ENCODE measurements at places on chromosomes 7 and 10.
A peak's percentile ranks its signal among the peaks of the same experiment; 100 is the strongest.

- no peaks in the 10 kb centered on the region for H3K4me1 ChIP-seq
- no peak overlapping the region for H3K27ac ChIP-seq
- no peak overlapping the region for H3K4me3 ChIP-seq
- H3K36me3 ChIP-seq, result no peaks in the 10 kb centered on the region
Measured at GRCh38 chr10:6034371-6034770, 27.8 kb downstream of the IL2RA start.

DNA sequence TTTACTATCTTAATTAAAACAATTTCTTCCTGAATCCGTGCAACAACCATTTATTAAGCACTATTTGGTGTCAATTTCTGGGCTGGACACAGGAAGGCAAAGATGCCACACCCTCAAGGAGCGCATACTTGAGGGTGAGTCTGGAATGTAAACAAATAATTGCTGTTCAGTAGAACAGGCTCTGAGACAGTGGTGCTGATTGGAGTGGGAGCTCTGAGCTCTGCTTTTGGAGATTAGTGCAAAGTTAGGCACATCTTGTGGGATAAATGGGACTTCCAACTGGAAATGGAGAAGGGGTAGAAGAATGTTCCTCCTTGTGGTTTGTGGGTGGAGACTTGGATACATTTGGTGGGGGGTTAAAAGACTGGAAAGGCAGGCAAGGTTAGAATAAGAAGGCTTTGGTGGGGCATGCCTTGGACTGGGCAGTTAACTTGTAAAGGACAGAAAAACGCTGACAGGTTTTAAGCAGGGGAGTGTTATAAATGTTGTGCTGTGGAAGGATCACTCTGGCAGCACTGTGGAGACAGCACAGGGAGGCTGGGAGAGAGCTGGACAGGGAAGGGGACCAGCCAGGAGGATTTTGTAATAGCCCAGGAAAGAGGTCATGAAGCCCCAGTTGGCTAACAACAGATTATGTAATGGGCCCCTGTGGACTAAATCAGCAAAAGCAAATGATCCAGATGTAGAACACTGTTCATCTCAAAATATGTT is 80.7 kb downstream of the ZNF365 start:
- no peak overlapping the region for H3K27ac ChIP-seq
- no peaks in the 10 kb centered on the region for H3K4me1 ChIP-seq
- H3K36me3 ChIP-seq, result no peaks in the 10 kb centered on the region
- no peak for DNase-seq
- no peaks in the 10 kb centered on the region for H3K27me3 ChIP-seq

DNA sequence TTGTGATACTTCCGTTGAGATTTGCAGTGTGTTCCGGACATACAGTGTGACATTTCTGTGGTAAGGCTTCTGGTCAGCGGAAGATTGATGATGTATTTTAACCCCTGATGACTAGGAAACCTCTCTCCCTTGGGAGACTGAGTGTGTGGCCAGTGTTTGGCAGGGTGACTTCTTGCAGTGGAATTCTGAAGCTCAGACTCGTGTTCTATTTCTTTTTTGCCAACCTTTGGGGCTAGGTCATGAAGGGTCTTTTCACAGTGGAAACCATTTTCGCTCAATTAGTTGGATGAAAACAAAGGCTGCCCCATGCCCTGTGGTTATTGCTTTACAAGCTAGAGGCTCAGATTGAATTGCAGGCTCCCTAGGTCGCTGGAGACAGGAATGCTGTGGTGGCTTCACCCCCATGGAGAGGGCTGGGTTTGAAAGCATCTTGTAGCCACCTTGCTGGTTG is 288.9 kb downstream of the BBS9 start:
- no peaks in the 10 kb centered on the region for H3K27me3 ChIP-seq
- H3K36me3 ChIP-seq, result no peaks in the 10 kb centered on the region
- no peak overlapping the region for H3K27ac ChIP-seq
- no peak overlapping the region for H3K4me3 ChIP-seq
- H3K4me1 ChIP-seq, result no peaks in the 10 kb centered on the region
- no peak for DNase-seq

DNA sequence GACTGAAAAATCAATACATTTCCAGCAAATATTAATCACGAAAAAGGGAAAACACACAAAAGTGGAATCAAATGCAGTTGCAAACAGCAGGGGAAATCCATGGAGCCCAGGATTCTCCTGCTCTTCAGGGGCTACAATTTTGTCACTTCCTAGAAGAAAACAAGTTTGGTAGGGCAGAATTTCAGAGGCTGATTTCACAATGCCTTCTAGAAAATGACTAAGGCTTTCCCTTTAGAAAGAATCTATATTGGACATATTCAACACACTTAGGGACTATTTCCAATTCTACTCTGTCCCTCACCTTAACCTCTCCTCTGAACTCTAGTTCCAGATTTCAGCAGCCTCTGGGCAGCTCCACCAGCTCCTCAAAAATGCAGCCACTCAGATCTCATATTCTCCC is 111.3 kb downstream of the HECTD2 start:
- peak overlapping the region; percentile 13 for H3K27ac ChIP-seq
- no peaks in the 10 kb centered on the region for H3K36me3 ChIP-seq
- H3K4me3 ChIP-seq, result no peak overlapping the region
- peaks cover 4% of the 10 kb centered on the region for H3K4me1 ChIP-seq
- H3K27me3 ChIP-seq, result no peaks in the 10 kb centered on the region

GRCh38 chr10:72802763-72803505 is 90.6 kb upstream of the OIT3 start:
- no peak overlapping the region for H3K27ac ChIP-seq
- H3K27me3 ChIP-seq, result no peaks in the 10 kb centered on the region
- DNase-seq, result no peak
- H3K4me1 ChIP-seq, result no peaks in the 10 kb centered on the region
- H3K4me3 ChIP-seq, result no peak overlapping the region

GRCh38 chr10:34102893-34103506 is 712.1 kb downstream of the PARD3 start:
- peaks cover 6% of the 10 kb centered on the region for H3K4me1 ChIP-seq
- no peaks in the 10 kb centered on the region for H3K36me3 ChIP-seq
- no peaks in the 10 kb centered on the region for H3K27me3 ChIP-seq
- H3K27ac ChIP-seq, result no peak overlapping the region

- no peaks in the 10 kb centered on the region for H3K4me1 ChIP-seq
- H3K4me3 ChIP-seq, result no peak overlapping the region
- H3K27ac ChIP-seq, result no peak overlapping the region
Measured at GRCh38 chr7:43686991-43687390, 42.3 kb downstream of the COA1 start.

DNA sequence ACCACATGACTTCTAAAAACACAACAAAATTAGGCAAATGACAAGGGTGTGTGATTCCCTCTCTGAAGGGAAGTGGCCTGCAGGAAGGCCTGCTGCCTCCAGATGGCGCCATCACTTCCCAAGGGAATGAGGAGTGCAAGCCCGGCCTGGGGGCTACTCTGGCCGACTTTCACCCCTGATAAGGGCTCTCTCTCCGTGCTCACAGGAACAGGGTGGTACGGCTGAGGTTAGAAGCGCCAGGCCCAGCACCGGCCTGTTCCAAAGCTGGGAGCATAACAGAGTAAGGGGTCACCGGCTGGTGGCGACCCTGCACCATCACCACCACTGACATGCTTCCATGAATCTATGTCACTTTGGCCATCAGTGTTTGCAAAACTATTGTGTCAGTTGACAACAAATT is 13.1 kb downstream of the RBP3 start:
- H3K4me3 ChIP-seq, result no peak overlapping the region
- no peaks in the 10 kb centered on the region for H3K27me3 ChIP-seq
- H3K27ac ChIP-seq, result no peak overlapping the region
- H3K4me1 ChIP-seq, result no peaks in the 10 kb centered on the region

GRCh38 chr7:30162133-30162532 is 27.3 kb downstream of the MTURN start:
- no peaks in the 10 kb centered on the region for H3K27me3 ChIP-seq
- DNase-seq, result no peak
- no peak overlapping the region for H3K27ac ChIP-seq
- no peak overlapping the region for H3K4me3 ChIP-seq

DNA sequence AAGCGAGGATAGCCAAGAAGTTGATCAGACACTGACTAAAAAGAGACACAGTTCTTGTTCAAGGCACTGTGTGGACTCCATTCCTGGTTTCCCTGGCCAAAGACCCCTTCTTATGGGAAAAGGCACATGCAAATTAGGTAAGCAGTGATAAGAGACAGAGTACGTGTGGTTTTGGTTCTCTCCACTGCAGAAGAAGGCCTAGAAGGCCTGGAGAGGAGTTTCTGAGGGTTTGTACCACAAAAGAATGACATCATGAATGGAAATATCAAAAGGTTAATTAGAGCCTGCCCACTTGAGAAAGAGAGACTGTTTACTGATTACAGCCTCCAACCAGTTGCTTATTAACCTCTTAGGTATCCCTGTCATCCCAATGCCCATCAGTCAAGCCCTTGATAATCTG is 137.5 kb downstream of the ZNF365 start:
- no peak for DNase-seq
- no peaks in the 10 kb centered on the region for H3K27me3 ChIP-seq
- no peaks in the 10 kb centered on the region for H3K36me3 ChIP-seq
- no peak overlapping the region for H3K4me3 ChIP-seq

- no peak for DNase-seq
- H3K27ac ChIP-seq, result no peak overlapping the region
- no peaks in the 10 kb centered on the region for H3K36me3 ChIP-seq
- H3K4me1 ChIP-seq, result no peaks in the 10 kb centered on the region
- no peaks in the 10 kb centered on the region for H3K27me3 ChIP-seq
Measured at GRCh38 chr10:67327626-67328535, 368.1 kb downstream of the CTNNA3 start.

- no peaks in the 10 kb centered on the region for H3K36me3 ChIP-seq
- no peak overlapping the region for H3K4me3 ChIP-seq
- H3K27me3 ChIP-seq, result no peaks in the 10 kb centered on the region
- DNase-seq, result no peak
- no peaks in the 10 kb centered on the region for H3K4me1 ChIP-seq
Measured at GRCh38 chr10:11042357-11042756, 24.7 kb downstream of the CELF2 start.

DNA sequence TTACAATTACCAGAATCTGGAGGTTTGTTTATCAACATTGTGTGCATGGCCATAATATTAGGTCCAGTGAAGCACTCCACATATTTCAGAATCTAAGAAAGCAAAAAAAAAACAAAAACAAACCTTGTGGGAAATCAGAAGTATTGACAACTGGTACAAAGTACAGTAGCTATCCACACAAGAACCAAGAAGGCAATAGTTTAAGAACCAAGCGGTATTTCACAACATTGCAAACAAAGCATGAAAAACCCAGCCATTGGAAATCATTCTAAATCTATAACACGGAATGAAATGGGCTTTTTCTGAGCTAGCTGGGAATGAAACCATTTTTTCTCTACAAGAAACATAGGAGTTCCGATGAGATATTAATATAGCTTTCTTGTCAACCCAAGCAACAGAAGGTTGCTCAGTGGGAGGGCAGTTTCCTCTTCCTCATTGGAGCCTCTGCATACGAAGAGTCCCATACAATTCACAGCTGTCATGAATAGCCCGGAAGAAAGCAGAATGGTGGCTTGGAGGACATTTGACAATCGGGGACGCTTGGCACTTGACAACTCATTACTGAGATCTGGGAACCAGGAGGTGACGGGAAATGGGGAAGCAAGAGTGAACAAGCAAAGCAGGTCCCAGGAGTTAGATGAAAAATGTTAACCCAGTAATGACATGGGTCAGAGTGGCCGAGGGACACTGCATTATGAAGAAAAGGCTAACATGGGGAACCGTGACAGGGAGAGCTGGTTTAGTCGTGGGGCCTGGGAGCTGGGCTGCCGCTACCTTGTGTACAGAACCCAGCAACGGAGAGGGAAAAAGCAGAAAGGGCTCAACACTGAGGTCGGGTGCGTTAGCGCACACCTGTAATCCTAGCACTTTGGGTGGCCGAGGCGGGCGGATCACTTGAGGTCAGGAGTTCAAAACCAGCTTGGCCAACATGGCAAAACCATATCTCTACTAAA is 7.8 kb downstream of the PHYH start:
- no peaks in the 10 kb centered on the region for H3K36me3 ChIP-seq
- H3K27ac ChIP-seq, result no peak overlapping the region
- no peak overlapping the region for H3K4me3 ChIP-seq
- no peaks in the 10 kb centered on the region for H3K4me1 ChIP-seq
- DNase-seq, result no peak

DNA sequence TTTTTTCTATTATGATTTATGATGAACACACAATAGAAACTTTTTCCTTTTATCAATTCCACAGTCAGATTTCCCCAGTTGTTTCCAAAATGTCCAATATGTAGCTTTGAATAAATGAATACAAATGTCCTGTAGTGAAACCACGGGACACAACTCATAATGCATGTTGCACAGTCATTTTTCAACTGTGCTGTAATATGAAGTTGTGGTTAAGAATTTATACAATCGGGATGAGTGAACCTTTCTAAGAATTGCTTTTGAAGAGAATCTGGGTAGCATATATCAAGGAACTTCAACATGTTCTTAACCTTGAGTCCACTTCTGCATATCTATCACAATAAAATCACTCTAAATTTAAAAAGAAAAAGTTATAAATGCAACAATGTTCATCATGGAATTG is 14.6 kb upstream of the ST7 start:
- H3K27me3 ChIP-seq, result no peaks in the 10 kb centered on the region
- no peak overlapping the region for H3K4me3 ChIP-seq
- no peaks in the 10 kb centered on the region for H3K36me3 ChIP-seq
- no peak overlapping the region for H3K27ac ChIP-seq
- no peaks in the 10 kb centered on the region for H3K4me1 ChIP-seq

GRCh38 chr7:86665669-86666068 is 22.0 kb downstream of the GRM3 start:
- no peak overlapping the region for H3K4me3 ChIP-seq
- H3K27me3 ChIP-seq, result no peaks in the 10 kb centered on the region
- H3K27ac ChIP-seq, result no peak overlapping the region
- no peak for DNase-seq

- no peaks in the 10 kb centered on the region for H3K36me3 ChIP-seq
- H3K27me3 ChIP-seq, result no peaks in the 10 kb centered on the region
- no peak overlapping the region for H3K27ac ChIP-seq
- H3K4me1 ChIP-seq, result peaks cover 14% of the 10 kb centered on the region
- DNase-seq, result peak; percentile 75
- no peak overlapping the region for H3K4me3 ChIP-seq
Measured at GRCh38 chr10:74114041-74114448, 36.6 kb downstream of the AP3M1 start.

DNA sequence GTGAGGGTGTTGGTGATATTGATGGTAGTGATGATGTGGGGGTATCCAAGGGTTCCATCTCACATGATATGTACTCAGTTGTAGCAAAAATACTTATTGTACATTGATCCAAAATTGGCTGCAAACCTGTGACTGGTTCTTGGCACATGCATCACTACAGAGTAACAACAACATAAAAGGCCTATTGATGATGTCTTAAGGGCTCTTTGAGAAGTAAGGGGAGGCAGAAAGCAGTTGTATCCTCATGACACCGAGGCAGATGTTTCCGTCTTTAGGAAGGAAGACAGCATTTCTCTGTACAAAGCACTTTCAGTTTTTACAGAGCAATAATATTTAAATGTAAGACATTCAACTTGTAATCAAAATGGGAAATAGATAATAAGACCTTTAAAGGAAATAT is 34.5 kb downstream of the NRG3 start:
- H3K36me3 ChIP-seq, result no peaks in the 10 kb centered on the region
- H3K27me3 ChIP-seq, result no peaks in the 10 kb centered on the region
- no peak overlapping the region for H3K4me3 ChIP-seq
- H3K27ac ChIP-seq, result no peak overlapping the region
- no peaks in the 10 kb centered on the region for H3K4me1 ChIP-seq
- DNase-seq, result no peak

- no peak for DNase-seq
- H3K27me3 ChIP-seq, result no peaks in the 10 kb centered on the region
- H3K36me3 ChIP-seq, result no peaks in the 10 kb centered on the region
- H3K27ac ChIP-seq, result no peak overlapping the region
- H3K4me1 ChIP-seq, result no peaks in the 10 kb centered on the region
- H3K4me3 ChIP-seq, result no peak overlapping the region
Measured at GRCh38 chr10:114212153-114212552, 26.9 kb upstream of the VWA2 start.
